ENCODE measurements at places on chromosomes 6 and 20. TPM values are rescaled to one million over a fixed set of nuclear protein-coding genes. Genes with fewer than 3 reads are reported as not detected.

PERP gene
- total RNA-seq, result 75.0 TPM

KHDC1L gene
- 0.26 TPM for total RNA-seq

TIAM2 gene
- 2.5 TPM for total RNA-seq

EFCAB8 gene
- total RNA-seq, result not detected

STK38 gene
- 15.3 TPM for total RNA-seq

FAM83C gene
- total RNA-seq, result 0.14 TPM

PEX7 gene
- total RNA-seq, result 5.1 TPM

CCN5 gene
- total RNA-seq, result 31.4 TPM

Data from A549 treated with AZD2906 at 1 μM for 4 hours (cell line).